ENCODE measurements at places on chromosomes 12 and 14.

DNA sequence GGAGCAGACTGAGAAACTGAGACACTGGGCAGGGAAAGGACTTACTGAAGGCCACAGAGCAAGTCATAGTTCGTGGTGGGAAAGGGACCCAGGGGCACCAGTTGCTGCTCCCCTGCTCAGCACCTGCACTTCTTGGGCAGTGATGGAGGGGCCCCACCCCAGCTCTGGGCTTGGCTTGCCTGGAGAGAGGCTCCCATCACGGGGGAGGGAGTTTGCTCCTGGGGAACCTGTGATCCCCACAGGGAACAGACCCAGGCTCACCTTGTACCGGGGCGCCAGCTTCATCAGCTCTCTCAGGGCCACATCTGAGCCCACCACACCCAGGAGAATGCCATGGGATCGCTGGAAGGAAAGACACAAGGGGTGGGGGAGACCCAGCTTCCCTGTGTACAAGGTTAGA lies 39.8 kb downstream of the CACNA2D4 start:
- DNase-seq, result no peak

GRCh38 chr12:12983420-12984035 lies 16.5 kb downstream of the HEBP1 start:
- DNase-seq, result peak; percentile 62

GRCh38 chr12:11732023-11732422 lies 82.5 kb downstream of the ETV6 start:
- DNase-seq, result no peak

GRCh38 chr12:120847814-120848213 lies 56.3 kb downstream of the SPPL3 start:
- no peak for DNase-seq
